Hematopoietic multipotent progenitor cell treated with erythropoietin and hydrocortisone succinate and interleukin-3 and kit ligand, for 4 days (in vitro differentiated cells): ENCODE measurements at places on chromosomes 4 and X.

DNA sequence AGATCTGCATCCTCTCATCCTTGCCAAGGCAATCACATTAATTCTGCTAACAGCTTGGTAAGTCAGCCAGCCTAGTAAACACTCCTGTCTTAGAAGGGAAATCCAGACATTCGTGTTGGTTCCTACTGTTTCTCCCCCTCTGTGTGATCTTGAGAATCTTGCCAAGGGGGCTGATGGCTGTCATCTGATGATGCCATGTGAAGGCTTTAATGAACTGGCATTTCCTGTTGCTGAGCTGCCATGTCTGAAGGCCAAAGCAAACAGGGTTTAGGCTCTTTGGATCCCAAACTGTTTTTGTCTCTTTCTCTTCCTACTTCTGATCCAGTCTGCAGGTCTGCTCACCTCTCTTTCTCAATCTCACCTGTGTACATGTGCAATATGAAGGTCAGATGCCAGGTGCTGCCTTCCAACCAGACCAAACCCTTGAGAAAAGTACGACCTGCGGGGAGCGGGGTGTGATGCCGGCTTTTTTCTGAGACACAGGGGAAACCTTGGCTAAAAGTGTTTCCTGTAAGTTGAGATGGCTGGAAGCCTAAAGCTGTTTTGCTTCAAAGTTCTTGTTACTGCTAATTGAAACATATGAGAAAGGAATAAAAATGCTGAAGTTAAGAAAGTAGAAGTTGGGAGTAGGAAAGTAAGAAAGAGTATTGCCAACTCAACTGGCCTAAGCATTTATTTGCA is 532.9 kb downstream of the ANKRD50 start:
- no peak for DNase-seq

DNA sequence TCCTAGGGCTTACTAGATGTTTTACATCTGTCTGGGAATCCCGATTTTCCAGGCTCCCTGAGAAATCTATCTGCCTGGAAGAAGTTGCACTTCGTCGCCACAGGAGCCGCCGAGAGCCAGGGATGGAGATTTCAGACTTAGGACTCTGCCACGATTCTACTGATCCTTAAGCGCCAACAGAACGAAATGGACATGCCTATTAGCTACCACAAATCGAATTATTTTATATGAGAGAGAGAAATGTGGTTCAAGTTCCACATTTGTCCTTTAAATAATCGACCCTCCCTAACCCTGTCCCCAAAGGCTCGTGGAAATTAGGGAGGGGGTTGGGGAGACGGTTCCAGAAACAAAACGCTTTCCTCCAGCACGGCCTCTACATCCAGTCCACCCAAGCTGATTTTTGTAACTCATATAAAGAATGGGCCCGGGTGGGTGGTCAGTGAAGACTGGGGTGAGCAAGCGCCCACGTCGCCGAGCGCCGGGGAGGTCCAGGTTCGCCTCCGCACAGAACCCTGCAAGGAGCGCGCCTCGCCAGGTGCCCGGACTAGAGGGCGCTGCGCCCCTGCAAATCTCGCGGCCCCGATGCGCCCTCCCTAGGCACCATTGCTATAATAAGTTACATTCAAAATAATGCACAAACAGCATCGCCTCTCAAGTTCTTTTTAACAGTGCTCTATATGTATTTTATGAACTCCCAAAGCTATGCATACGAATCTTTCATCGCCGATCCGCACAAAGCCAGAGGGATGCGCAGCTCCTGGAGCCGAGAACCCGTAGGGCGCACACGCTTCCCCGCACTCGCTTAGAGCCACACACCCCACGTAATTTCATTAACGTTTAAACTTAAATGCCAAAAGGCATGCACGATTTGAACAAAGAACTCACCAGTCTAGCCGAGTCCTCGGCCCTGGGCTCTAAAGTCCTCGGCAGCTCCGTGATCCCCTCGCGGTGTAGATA is 2.1 kb upstream of the FAT1 start:
- peak; percentile 57 for DNase-seq

DNA sequence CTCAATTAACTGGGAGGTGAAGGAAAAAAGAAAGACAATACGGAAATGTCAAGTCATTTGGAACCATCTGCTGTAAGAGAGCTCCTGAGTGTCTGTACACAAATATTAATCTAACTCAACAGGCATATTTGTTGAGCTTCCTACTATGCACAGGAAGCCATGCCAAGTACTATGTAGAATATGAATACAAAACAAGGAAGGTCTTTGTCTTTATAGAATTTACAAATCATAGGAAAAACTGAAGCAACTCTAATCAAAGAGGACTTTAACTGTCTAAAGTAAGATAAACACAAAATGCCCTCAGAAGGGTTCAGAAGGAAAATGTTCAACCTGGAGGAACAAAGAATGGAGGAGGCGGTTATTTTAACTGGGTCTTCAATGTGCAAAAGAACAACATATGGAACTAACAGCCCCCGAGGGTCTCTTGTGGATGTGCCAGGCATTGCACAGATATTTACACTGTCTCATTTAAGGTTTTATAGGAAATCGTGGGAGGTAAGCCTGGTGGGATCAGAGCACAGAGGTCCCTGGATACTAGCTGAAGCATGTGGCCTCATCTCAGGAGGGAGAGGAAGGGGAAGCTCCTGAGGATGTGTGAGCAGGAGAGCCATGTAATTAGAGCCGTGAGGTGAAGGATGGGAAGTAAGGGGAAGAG is 5.8 kb downstream of the FAM114A1 start:
- peak; percentile 38 for DNase-seq

DNA sequence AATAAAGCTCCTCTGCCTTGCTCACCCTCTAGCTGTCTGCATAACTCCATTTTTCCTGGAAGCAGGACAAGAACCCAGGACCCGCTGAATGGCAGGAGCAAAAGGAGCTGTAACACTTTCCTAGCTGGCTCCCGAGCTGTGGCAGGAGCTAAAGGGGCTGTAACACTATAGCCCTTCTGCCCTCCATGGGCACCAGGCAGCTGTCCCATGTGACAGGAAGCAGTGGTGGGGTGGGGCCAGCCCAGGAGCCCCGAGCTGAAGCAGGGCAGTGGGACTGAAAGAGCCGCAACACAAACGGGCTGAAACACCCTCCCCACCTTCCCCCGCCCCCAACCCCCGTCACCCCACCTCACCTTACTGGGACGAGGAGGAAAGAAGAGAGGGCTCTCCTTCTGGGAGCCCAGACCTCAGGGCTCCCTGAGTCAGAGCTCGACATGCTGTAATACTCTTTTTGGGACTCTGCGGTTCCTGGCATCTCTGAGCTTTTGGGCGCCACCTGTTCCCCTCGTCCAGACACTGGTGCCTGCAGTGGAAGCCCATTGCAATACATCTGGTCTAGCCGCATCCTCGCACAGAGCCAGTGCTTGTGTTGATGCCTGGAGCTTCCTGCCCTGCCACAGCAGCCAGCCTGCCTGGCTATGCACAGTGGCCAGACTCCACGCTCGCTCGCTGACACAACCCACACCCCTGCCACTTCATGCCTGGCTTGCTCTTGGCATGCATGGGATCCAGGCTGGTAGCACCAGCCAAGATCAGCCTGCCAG is 39.4 kb downstream of the PPM1K start:
- peak; percentile 43 for DNase-seq

GRCh38 chr4:101294597-101294996 is 52.7 kb downstream of the PPP3CA start:
- peak; percentile 57 for DNase-seq

DNA sequence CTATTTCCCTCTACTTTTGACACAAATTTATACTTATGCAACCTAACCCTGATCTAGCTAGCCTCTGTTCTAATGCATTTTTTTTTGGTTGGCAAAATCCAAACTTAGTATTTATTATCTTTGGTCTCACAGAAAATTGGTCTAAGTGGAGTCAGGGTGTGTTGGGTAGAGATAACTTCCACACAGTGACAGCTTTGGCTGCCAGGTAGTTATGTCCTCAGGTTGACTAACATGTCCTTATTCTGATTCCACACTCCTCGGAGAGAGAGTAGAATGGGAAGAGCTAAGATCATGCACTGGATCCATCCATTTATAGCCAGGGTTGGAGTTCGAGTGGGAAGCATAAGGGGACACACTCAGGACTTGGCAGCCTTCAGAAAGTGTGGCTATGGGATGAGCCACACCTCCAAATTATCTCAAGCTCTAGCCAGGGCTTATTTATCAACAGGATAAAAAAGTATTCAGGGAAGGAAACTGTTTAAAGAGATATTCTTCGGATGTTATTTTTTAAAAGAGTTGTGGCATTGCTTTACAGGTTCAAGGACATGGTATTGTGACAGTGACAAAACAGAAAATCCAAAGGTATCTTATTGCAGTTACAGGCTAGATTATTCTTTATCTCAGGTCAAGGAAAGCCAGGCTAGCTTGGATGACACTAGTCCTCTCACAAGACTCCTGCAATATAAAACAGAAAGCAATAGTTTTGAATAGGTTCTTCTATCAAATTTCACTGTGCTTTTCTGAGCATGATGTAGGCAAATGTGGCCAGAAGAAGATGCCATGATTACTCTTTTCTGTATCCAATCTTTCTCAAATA is 51.5 kb downstream of the NPY1R start:
- DNase-seq, result no peak

DNA sequence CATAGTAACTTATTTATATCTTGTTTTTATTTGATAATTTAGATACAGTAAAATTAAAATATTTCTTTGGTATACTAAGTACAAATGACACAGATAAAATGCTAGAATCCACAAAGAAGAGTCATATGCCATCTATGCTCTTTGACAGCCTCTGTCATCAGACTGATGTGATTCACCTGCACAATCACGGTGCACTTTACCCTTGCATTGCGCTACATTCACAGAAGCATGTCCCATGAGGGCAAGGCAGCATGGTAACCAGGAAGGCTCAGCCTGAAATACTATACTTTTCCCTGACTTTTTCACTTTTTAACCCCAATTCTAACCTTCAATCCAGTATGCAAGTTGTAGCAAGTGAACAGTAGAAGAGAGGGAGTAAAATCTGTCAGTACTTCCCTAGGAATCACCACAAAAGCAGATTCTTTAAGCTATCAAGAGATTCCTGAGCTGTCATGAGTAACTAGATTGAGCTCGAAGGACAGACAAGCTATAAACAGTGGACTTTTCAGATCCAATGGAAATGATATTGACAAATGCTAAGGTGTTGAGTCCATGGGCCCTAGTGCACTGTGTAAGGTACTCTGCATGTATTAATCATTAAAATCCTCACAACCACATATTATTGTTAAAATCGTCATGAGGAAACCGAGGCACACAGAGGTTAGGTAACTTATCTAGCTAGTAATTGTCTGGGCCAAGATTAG is 14.2 kb downstream of the SEC24D start:
- no peak for DNase-seq

- peak; percentile 49 for DNase-seq
These were observed 112.3 kb downstream of the NYX start for GRCh38 chrX:41559235-41560052.

GRCh38 chrX:107146670-107147069 is 28.0 kb upstream of the RBM41 start:
- DNase-seq, result no peak

- no peak for DNase-seq
These were observed 22.0 kb downstream of the KLHL15 start for GRCh38 chrX:24005028-24005427.

DNA sequence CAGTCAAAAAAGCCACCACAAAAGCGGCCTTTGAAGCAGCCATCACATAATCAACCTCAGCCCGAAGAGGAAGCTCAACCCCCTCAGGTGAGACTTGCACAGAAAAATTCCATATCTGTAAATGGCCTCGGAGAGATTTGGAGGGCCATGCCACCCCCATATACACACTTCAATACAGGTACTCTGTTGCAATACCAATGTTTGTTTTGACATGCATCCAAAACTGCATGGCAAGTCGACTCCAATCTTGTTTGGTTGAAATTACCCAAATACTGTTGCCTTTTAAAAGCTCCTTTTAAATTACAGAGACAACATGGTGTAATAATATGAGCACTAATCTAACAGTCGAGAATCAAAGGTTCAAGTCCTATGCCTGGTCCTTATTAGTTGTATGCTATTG is 5.9 kb downstream of the ENAM start:
- DNase-seq, result no peak

GRCh38 chr4:138242076-138242833 is at the start of gene SLC7A11:
Gene SLC7A11, minus strand, starts transcription at chr4:138242349. Its CDS starts 280 bp downstream, at chr4:138242069.
- DNase-seq, result peak; percentile 98

DNA sequence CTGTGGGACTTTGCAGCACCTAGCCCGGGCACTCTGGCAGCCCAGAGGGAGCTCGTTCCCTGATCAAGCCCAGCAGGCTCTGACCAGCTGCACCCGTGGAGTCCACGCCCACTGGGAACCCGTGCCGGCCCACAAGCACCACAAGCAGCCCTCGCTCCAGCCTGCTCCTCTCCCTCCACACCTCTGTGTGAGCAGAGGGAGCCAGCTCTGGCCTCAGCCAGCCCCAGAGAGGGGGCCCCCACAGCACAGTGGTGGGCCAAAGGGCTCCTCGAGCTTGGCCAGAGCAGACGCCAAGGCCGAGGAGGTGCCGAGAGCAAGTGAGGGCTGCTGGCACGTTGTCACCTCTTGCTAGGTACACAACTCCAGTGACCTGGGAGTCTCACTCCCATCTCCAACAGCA is 5.1 kb upstream of the UGT2A1 start:
- DNase-seq, result no peak

- DNase-seq, result peak; percentile 59
These were observed 96.4 kb downstream of the FAM13A start for GRCh38 chr4:88960576-88960975.

DNA sequence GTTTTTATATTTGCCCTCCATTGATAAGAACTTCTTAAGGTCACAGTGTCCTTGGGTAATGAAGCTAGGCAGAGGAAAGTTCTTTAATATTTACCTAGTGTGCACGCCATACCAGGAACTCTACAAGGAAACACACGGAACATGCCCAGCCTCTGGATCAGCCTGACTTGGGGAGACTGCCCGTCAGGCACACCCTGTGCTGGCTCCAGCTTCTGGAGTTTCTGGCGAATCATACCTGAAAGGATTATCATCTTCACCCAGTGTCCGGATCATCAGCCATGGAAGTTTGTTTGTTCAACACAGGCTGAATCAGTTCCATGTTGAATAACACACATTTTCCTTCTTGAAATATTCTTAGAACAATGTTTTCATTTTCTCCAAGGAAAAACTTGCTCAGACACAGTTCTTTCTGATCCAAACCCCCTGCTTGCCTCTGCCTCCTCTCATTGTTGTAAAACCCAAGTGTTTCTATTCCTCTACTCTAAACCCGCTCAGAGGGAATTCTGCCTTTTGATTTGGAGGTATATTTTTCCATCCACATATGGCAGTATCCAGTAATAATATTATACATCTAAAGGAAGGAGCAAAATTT is 176.7 kb downstream of the SHROOM3 start:
- DNase-seq, result no peak

GRCh38 chrX:135544338-135544948 is 24.0 kb downstream of the INTS6L start:
- no peak for DNase-seq

- DNase-seq, result no peak
These were observed 10.7 kb downstream of the CLNK start for GRCh38 chr4:10673817-10674369.

DNA sequence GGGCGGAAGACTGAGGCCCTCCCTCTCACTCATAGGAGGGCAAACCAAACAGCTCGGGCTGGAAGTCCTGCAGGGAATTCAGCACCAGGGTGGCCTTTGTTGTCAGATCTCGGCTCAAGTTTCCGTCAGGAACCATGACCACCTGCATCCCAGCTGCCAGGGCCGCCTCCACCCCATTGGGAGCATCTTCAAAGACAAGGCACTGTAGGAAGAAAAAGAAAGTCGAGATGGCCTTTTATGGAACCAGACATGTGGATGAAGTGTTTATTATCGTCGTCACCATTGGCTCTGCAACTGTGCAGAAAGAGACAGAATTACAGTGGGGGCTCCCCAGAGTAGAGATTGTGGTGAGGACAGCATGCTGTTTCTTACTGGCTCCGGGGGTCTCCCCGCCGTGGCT is 97.2 kb upstream of the STS start:
- DNase-seq, result no peak

- DNase-seq, result peak; percentile 78
These were observed 605.9 kb upstream of the DIPK2B start for GRCh38 chrX:45806410-45807121.
